ENCODE measurements at places on chromosomes 12 and 14. TPM values are rescaled to one million over a fixed set of nuclear protein-coding genes. Genes with fewer than 3 reads are reported as not detected.

GRCh38 chr12:26614011-26614616 lies 218.9 kb downstream of the ITPR2 start:
- no peak overlapping the region for H3K4me3 ChIP-seq
- no peaks in the 10 kb centered on the region for H3K36me3 ChIP-seq
- H3K27ac ChIP-seq, result no peak overlapping the region

- H3K36me3 ChIP-seq, result no peaks in the 10 kb centered on the region
- no peak for DNase-seq
- H3K27me3 ChIP-seq, result no peaks in the 10 kb centered on the region
- H3K4me3 ChIP-seq, result no peak overlapping the region
- H3K4me1 ChIP-seq, result no peaks in the 10 kb centered on the region
- H3K27ac ChIP-seq, result no peak overlapping the region
Measured at GRCh38 chr12:9351136-9351535, 142.9 kb upstream of the PZP start.

GRCh38 chr12:152440-152839 lies 61.5 kb downstream of the SLC6A12 start:
- DNase-seq, result no peak
- no peak overlapping the region for H3K4me3 ChIP-seq
- H3K36me3 ChIP-seq, result no peaks in the 10 kb centered on the region
- H3K27me3 ChIP-seq, result no peaks in the 10 kb centered on the region
- H3K4me1 ChIP-seq, result no peaks in the 10 kb centered on the region
- no peak overlapping the region for H3K27ac ChIP-seq

DNA sequence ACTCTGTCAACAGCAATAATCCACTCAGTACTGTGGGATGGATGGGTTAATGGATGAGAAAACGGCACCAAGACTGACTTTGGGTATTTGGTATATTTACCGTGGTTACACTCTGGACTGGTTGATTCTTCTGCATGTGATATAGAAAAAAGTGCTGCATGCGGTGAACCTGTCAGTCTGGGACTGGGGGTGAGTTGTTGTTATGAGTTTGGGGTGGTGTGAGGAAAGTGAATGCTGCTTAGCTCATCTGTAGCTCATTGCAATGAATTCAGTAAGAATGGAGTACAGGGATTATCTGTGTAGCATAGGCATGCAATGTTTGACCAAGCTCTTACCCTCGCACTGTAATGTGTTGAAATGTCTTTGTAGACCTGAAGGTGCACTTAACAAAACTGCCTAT lies 6.0 kb downstream of the KCNA1 start:
- H3K36me3 ChIP-seq, result no peaks in the 10 kb centered on the region
- H3K27ac ChIP-seq, result no peak overlapping the region
- no peak overlapping the region for H3K4me3 ChIP-seq
- peaks cover 7% of the 10 kb centered on the region for H3K4me1 ChIP-seq

DNA sequence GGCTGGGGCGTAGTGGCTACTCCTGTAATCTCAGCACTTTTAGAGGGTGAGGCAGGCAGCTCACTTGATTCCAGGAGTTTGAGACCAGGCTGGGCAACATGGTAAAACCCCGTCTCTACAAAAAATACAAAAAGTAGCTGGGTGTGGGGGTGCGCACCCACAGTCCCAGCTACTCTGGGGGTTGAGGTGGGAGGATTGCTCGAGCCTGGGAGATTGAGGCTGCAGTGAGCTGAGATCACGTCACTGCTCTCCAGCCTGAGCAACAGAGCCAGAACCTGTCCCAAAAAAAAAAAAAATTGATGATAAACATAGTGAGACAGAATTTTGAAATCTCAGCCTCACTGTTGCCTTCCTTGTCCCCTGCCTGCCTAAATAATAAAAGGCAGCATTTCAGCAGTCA lies 40.0 kb downstream of the PTPN11 start:
- H3K27me3 ChIP-seq, result no peaks in the 10 kb centered on the region
- H3K4me3 ChIP-seq, result no peak overlapping the region
- DNase-seq, result no peak

- no peak for DNase-seq
- no peaks in the 10 kb centered on the region for H3K4me1 ChIP-seq
- H3K36me3 ChIP-seq, result peaks cover 35% of the 10 kb centered on the region
- no peak overlapping the region for H3K27ac ChIP-seq
- H3K27me3 ChIP-seq, result no peaks in the 10 kb centered on the region
Measured at GRCh38 chr14:55673048-55673447, 93.0 kb downstream of the KTN1 start.

- no peaks in the 10 kb centered on the region for H3K27me3 ChIP-seq
- no peak overlapping the region for H3K4me3 ChIP-seq
- H3K36me3 ChIP-seq, result no peaks in the 10 kb centered on the region
- H3K27ac ChIP-seq, result no peak overlapping the region
Measured at GRCh38 chr12:96526110-96526509, 36.7 kb downstream of the CFAP54 start.

- no peak overlapping the region for H3K4me3 ChIP-seq
- no peak for DNase-seq
- H3K36me3 ChIP-seq, result no peaks in the 10 kb centered on the region
- H3K27me3 ChIP-seq, result no peaks in the 10 kb centered on the region
Measured at GRCh38 chr12:116165036-116165425, 112.5 kb downstream of the MED13L start.

DNA sequence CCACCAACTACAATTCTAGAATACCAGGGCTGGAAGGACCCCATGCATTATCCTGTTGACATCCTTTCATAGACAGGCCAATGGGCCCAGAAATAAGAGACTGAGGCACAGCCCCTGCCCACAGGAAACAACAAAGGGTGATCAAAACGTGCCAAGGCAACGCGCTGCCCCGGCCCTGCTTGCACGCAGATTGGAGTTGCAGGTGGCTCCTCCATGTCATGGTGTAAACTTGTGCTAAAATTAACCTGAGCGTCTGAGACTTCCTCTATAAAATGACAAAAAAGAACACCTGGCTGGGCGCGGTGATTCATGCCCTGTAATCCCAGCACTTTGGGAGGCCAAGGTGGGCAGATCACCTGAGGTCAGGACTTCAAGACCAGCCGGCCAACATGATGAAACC lies 30.1 kb downstream of the SPRING1 start:
- no peak overlapping the region for H3K27ac ChIP-seq
- no peaks in the 10 kb centered on the region for H3K4me1 ChIP-seq
- H3K4me3 ChIP-seq, result no peak overlapping the region
- DNase-seq, result no peak
- H3K36me3 ChIP-seq, result no peaks in the 10 kb centered on the region
- H3K27me3 ChIP-seq, result no peaks in the 10 kb centered on the region

DNA sequence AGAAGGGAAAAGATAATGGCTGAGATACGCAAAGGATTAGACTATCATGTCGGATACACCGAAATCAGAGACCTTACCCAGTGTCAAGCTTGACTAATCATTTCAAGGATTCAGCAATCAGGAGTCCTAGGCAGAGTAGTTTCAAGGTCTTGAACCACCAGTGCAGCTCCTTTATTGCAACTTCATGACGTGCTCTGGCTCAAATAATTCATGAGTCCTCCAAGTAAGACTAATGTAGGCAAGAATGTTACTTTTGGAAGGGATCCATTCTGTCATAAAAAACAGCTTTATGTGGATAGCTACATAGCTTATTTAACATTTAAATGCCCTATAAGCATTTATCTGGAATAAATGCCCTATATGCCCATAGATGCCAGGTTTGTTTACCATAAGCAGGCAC lies 123.2 kb downstream of the LMO3 start:
- no peak overlapping the region for H3K4me3 ChIP-seq
- H3K27ac ChIP-seq, result no peak overlapping the region
- H3K36me3 ChIP-seq, result no peaks in the 10 kb centered on the region
- no peaks in the 10 kb centered on the region for H3K4me1 ChIP-seq
- no peak for DNase-seq
- no peaks in the 10 kb centered on the region for H3K27me3 ChIP-seq

- peak overlapping the region; percentile 27 for H3K4me3 ChIP-seq
- H3K27me3 ChIP-seq, result no peaks in the 10 kb centered on the region
- H3K4me1 ChIP-seq, result peaks cover 8% of the 10 kb centered on the region
- no peak for DNase-seq
- no peaks in the 10 kb centered on the region for H3K36me3 ChIP-seq
- peak overlapping the region; percentile 44 for H3K27ac ChIP-seq
Measured at GRCh38 chr14:21915826-21916225, 242.2 kb upstream of the OR4E1 start.

Gene PTPRR
- 0.27 TPM for total RNA-seq

Gene CPNE6
- total RNA-seq, result 2.4 TPM

Gene RPGRIP1
- not detected for total RNA-seq

Measured in thoracic aorta (tissue), 2 donors.